ENCODE measurements at places on chromosomes 6 and 20.

- no peak for DNase-seq
These were observed 6.8 kb upstream of the MRPS10 start for GRCh38 chr6:42224222-42225028.

- DNase-seq = no peak
These were observed 257.6 kb downstream of the ANKRD60 start for GRCh38 chr20:57970856-57971255.

- DNase-seq = no peak
These were observed 6.3 kb upstream of the MROH8 start for GRCh38 chr20:37185686-37186085.

- DNase-seq = peak; percentile 92
These were observed at the start of gene HIVEP2 for GRCh38 chr6:142945049-142945445. Gene HIVEP2, minus strand, starts transcription at chr6:142945176. Its CDS starts 170,438 bp downstream, at chr6:142774738.

- no peak for DNase-seq
These were observed 115.6 kb upstream of the JAG1 start for GRCh38 chr20:10789386-10789785.

DNA sequence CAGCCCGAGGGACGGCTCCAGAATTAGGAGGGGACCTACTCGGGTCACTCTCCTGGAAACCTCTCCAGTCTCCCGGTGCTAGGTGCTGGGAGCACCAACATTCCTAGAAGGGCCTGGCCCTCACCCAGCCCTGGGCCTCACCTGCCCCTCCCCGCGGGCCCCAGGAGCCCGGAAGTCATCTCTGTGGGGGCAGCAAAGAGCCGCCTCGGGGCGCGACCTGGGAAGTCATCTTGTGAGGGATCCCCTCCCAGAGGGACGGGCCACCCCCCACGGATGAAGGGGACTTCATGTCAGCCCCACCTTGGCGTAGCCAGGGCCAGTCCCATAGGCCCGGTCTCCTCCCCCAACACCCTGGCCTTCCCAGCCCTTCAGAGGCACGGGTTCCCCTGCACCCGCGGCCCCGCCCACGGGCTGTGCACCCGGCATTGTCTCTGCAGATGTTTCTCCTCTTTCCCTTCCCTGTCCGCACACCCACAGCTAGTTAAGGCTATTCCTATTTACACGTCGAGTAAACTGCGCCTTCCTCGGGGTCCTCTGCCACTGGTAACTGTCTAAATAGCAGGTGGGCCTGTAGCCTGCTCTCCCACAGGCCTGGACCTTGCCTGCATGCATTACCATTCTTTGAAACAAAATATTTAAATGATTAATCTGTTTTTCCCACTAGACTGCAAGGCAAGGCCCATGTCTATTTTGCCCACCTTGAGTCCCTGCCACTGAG lies 896 bp upstream of the RNASET2 start:
- peak; percentile 66 for DNase-seq

DNA sequence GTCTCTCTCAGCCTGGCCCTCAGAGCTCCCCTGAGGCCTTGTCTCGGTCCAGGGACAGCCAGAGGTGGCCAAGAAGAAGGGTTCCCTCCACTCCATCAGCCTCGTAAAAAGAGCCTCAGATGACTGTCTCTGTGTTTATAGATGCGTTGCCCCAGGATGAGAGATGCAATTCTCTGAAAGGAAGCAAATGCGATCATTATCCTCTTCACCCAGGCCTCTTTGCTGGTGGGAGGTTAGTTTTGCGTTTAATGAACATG lies 90.4 kb downstream of the YTHDF1 start:
- DNase-seq = no peak

Measured in CD4-positive, alpha-beta T cell treated with Interleukin-10 for 1 hour (primary cell).